ENCODE measurements at places on chromosomes 4 and X.
A peak's percentile ranks its signal among the peaks of the same experiment; 100 is the strongest.

DNA sequence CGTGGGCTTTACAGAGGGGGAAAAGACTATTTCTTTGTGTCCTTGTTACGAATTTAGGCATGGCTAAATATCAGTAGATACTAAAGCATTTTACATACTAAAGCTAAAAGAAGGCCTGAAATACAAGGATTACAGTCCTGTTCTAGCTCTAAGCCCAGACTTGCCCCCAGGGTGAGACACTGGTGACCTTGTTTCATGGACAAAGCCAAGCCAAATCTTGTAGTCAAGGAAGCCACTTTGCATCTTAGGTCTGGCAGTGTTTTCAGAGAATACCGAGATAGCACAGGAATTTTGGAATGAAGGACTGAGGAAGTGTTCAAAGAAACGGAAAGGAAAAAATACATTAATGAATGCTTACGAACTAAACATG is 733 bp upstream of the G3BP2 start:
- peak; percentile 78 for DNase-seq

- DNase-seq: no peak
Observed at GRCh38 chr4:134567461-134567860, 365.9 kb upstream of the PABPC4L start.

GRCh38 chr4:184649971-184650855 is 675 bp downstream of the PRIMPOL start:
- peak; percentile 58 for DNase-seq

- no peak for DNase-seq
Observed at GRCh38 chrX:17104433-17104832, 158.0 kb downstream of the REPS2 start.

DNA sequence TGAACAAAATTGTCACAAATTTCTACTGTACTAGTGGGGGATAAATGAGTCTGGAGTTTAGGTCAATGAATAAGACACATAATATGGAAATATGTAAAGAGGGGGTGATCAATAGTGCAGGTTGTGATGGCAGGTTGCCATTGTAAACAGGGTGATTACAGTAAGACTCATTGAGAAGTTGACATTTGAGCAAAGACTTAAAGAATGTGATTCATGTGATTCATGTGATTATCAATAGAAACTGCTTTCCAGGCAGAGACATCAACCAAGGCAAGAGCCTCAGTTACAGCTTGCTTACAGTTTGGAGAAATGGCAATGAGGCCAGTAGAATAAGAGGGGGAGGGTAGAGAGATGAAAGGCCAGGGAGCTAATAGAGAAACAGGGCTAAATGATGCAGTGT is 45.8 kb upstream of the GIMD1 start:
- no peak for DNase-seq

GRCh38 chrX:97471071-97471470 is 587.4 kb downstream of the RPA4 start:
- DNase-seq: no peak

DNA sequence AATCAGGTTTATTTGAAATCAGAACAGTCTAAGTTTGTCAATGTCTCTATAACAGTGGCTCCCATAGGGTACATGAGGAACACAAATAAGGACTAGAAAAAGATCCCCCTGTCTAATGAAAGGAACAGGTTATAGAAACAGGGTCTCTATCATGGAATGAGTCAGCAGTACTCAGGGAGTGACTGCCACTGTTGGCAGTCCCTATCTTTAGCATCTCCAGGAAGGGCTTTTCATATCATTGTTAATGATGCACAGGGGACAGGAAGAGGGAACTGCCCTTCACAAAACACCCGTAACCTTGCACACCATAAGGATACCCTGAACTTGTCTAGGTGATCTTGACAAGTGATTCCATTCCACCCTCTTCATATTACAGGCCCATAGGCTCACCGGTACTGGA is 38.5 kb upstream of the SMIM10L2A start:
- no peak for DNase-seq

- DNase-seq: no peak
Observed at GRCh38 chrX:151708821-151709220, 7.0 kb upstream of the FATE1 start.

GRCh38 chr4:81652069-81652478 is 180.4 kb upstream of the RASGEF1B start:
- no peak for DNase-seq

- DNase-seq: no peak
Observed at GRCh38 chrX:24334461-24334860, 20.6 kb upstream of the SUPT20HL2 start.

GRCh38 chr4:122038896-122039295 is 87.0 kb upstream of the TRPC3 start:
- no peak for DNase-seq

DNA sequence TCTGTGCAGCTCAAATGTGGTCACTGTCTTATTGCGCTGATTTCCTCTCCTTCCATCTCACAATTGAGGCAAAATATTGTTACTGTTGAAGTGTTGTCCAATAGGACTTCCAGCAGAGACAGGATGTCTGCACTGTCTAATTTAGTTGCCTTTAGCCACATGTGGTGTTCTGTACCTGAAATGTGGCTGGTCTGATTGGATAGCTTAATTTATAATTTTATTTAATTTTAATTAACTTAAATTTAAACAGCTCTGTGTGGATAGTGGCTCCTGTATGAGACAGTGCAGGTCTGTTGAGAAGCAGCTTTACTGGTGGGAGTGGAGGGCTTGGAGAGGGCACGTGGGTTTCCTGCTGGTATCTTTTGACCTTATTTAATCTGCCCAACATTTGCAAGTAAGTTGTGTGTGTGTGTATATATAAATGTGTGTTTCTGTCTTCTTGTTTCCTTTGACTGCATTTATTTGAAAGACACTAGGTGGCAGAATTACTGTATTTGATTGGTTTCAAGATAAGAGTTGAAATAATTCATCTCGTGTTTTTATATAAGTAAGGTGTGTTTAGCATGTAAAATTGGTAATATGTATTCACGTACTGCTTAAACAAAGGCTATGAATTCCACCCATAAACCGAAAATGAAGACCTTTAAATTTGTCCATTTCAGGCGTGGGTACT is 55.3 kb upstream of the MSANTD1 start:
- no peak for DNase-seq

DNA sequence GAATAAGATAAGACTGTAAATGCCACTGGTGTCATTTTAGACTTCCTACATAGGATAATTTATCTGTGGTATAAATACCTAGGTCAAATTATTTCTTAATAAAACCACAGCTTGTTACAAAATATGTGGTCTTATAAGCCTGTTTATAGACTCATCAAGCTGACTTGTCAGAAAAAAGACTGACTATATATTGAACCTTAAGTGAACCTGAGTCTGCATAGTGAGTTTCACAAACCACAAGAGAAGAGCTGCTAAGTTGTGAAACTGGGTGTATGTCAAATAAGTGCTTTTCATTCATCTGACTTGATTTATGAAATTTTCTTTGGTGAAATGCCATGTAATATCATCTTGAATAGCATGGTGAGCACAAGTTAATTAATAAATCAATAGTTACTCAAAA is 48.4 kb upstream of the TMPRSS11A start:
- no peak for DNase-seq

GRCh38 chrX:130523460-130524394 is 121.9 kb downstream of the RBMX2 start:
- peak; percentile 72 for DNase-seq

DNA sequence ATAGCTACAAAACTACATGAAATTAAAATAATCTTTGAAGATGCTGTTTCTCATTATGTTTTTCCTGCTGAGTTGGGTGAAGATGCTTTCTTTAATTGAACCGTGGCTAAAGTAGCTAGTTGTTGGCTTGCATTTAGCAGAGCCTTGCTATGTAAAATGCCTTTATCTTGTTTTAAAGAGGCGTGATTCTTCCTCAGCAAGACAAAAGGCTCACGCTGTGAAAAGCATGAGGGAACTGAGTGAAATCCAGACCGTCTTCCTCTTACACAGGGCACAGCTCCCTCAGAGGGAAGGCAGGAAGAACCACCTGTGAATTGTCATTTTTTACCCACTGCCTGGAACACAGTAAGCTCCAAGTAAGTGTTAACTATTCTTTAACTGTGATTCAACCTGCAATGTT is 39.0 kb upstream of the ZNF518B start:
- DNase-seq: no peak

- no peak for DNase-seq
Observed at GRCh38 chrX:38560776-38561125, 591 bp upstream of the TSPAN7 start.

DNA sequence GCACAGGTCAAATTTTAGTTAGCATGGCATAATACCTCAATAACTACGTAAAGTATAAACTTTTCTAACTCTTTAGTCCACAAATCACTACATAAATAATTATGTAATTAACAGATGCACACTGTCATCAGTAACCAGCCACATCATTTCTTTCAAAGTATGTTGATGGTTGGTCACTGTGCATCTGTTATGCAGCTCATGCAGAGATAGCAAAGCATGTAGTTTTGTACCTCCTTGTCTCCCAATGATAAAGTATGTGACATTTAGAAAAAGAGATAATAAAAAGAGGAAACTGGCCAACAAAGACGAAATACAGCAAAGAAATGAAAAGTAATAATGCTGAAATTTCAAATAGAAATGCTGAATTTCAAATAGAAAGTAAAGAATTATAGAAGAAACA is 2.9 kb downstream of the LAMTOR3 start:
- DNase-seq: no peak

DNA sequence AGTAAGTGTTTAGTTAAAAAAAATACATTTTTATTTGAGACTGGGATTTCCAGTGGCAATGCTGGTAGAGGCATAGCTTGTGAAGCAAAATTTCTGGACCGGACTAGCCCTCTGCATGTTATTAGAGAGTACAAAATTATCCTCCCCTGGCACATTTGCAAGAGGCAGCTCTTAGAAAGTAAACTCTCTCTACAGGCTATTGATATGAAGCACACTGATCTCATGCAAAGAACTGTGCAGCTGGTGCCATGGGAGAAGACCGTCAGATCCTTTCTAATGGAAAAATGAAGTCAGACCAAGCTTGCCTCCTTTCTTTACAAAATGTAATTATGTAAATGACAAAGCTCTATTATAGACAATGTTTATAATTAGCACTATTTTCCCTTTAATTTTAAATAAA is 2717.2 kb downstream of the PCDH7 start:
- DNase-seq: no peak

- no peak for DNase-seq
Observed at GRCh38 chr4:88419874-88420273, 37.0 kb upstream of the HERC5 start.

DNA sequence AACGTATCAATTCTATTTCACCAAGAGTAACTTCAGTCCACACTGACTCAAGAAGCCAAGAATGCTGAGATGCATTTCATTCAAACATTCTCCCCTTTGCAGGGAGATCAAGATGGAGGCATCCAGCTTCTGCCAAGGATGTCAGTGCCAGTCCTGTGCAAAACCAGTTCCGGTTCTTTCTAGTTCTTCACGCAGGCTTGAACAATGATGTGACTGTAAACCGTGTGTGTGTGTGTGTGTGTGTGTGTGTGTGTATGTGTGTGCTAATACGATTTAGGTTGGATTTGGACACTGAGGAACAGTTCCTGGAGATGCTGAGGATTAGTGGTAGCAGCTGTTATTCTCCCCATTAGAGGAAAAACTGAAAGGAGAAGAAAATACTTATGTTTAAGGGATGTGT is at the start of gene REELD1:
TSS of gene REELD1 (plus strand) at position 301 of the 400 bp plus-strand sequence. CDS start 2,415 bp downstream, outside the sequence.
- DNase-seq: no peak

DNA sequence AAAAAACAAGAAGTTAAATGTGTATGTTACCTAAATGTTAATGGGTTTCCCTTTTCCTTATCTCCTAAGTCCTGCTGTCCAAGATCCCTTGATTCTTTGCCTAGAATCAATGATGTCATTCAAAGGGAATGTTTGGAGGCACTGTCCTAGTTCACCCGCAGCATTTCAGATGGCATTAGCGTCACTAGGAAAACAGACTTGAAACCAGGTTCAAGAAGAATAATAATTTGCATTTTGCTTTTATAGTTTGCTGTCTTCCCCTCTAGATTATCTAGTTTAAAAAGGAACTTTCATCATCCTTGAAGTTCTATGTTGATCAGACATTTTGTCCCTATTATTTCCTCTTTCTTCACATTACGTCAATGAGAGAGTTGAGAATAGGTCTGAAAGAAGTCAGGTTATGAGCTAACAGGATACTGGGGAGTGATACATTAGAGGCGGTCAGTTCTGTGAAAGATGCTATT is 234.1 kb upstream of the PGRMC2 start:
- DNase-seq: no peak

DNA sequence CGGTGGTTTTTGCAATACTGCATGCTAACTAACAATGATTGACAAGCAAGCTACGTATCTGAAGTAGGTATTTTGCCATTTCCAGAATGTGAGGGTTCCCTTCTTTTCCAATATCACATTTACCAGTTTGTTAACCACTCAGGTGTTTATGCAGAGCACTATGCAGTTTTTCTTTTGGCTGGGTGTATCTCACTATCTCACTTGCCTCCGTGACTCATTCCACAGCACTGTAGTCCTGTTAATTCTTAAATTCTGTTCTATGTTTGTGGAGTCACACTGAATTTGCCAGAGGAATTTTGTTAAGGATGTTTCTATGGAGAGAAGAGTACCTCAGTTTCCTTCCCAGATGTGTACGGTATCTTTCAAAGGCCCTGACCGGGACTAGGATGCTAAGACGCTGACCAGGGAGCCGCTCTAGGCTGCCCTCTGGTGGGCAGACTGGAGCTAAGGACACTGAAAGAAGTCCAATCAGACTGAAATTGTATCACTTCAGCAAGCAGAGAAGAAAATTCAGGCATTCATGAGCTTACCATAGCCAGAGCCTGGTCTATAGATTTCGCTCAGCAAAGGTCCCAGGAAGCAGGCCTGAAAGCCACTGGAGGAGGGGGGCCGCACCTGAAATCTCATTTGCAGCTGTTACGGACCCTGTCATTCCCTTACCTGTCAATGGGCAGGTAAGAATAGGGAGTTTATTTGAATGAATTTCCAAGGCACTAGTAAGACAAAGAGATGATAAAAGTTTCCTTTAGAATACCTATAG is 388.4 kb upstream of the SPOCK3 start:
- peak; percentile 75 for DNase-seq

DNA sequence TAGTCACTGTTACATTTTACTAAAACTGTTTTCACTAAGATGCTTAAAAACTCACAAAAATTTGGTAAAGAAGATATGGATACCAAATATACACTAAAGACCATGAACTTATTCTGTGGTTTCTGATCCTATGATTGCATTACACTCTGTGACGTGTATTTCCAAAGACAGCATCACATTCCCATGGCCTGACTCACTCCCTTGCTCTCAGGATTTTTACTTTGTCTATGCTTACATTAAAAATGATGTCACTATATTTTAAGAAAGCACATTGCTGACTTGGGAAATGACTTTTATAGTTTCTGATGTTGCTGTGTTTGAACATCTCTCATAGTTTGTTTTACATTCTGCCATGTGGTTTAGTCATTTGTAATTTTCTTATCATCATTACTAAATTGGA is 327.9 kb upstream of the MAGEB18 start:
- DNase-seq: no peak

- DNase-seq: no peak
Observed at GRCh38 chrX:118026631-118027030, 90.0 kb downstream of the KLHL13 start.

DNA sequence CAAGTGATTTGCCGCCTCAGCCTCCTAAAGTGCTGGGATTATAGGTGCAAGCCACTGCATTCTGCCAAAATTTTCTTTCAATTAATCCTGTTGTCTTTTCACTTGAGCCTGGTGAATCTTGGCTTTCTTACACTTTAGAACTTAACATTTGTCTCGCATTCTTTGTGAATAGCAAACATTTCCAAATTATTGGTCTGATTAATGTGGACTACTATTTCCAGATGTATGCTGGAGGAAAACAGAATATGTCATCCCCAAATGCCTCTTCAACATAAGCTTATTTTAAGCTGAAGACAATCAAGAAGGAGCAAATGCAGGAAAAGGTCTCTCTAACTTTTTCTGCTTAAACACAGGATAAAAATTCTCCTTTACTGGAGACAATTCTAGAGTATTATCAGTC is 233.4 kb downstream of the PPP4R3C start:
- DNase-seq: no peak

GRCh38 chrX:31265383-31265782 is 193.5 kb upstream of the FTHL17 start:
- no peak for DNase-seq

Measured in islet precursor cell (in vitro differentiated cells).